Tibial nerve (tissue), 4 donors: ENCODE measurements at places on chromosomes 4 and X. TPM values are rescaled to one million over a fixed set of nuclear protein-coding genes. Genes with fewer than 3 reads are reported as not detected.
A peak's percentile ranks its signal among the peaks of the same experiment; 100 is the strongest.

CENPVL2 gene
- total RNA-seq, result not detected

IDS gene
- 68.4 TPM for total RNA-seq

DNA sequence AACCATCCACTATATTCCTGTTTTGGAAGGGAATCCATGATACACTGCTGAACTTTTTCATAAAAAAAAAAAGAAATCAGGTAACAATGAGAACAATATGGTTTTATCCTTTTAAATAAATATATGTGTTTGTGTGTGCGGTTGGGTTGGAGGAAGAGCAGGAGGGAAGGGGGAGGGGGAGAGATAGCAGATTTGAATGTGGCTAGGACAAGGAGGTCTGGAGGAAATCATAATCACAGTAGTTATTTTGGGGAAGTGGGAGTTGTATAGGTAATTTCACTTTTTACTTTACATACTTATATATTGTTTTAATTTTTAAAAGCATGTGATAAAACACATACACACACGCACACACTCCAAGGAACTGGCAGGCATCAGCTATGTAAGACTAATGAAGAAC, 134.5 kb upstream of the MBNL3 start:
- H3K4me3 ChIP-seq, result no peak overlapping the region
- H3K36me3 ChIP-seq, result no peaks in the 10 kb centered on the region
- no peaks in the 10 kb centered on the region for H3K27me3 ChIP-seq
- H3K4me1 ChIP-seq, result no peaks in the 10 kb centered on the region
- H3K27ac ChIP-seq, result no peak overlapping the region

DNA sequence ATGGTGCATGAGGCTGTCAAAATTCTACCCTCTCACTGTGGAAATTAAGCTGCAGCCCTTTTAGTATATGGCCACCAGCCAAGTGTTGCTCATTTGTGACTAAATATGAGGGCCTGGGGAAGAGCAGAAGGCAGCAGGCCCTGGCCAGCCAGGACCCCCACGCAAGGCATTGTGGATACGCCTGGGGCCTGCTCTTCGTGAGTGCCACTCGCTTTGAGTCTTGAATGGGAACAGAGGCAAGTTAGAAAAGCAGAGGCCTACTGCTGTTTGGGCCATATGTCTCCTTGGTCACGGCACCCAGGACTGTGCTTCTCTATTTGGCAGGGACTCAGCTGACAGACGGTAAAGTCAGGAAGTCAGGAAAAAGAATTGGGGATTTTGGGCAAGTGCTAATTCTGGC, 10.9 kb downstream of the RTL5 start:
- H3K27ac ChIP-seq, result peak overlapping the region; percentile 77
- DNase-seq, result no peak
- H3K4me3 ChIP-seq, result no peak overlapping the region
- H3K36me3 ChIP-seq, result no peaks in the 10 kb centered on the region

DNA sequence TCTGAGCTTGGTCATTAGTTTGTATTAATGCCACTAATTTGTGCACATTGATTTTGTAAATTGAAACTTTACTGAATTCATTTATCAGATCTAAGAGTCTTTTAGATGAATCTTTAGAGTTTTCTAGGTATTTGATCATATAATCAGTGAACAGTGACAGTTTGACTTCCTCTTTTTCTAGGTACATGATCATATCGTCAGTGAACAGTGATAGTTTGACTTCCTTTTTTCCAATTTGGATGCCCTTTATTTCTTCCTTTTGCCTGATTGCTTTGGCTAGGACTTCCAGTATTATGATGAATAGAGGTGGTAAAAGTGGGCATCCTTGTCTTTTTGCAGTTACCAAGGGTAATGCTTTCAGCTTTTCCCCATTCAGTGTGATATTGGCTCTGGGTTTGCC, 421.4 kb upstream of the CPXCR1 start:
- no peak overlapping the region for H3K27ac ChIP-seq
- no peaks in the 10 kb centered on the region for H3K27me3 ChIP-seq
- H3K4me1 ChIP-seq, result no peaks in the 10 kb centered on the region
- DNase-seq, result no peak

DNA sequence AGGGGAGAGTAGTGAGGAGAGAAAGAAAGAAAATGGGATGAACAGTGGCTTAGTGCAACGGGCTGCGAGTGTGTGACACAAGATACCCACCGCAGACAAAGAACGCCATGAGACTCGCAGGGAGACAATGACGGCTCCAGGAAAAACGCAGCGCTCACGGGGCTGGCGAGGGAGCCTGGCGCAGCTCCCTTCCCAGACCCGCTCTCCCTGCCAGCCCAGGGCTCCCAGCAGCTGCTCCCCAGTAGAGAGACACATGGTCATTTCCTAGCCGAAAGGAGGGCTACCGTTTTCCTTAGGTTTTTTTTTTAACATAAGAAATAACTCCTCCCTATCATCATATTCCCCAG, 149.5 kb downstream of the MAML3 start:
- no peaks in the 10 kb centered on the region for H3K27me3 ChIP-seq
- H3K36me3 ChIP-seq, result no peaks in the 10 kb centered on the region
- no peak overlapping the region for H3K27ac ChIP-seq
- no peak for DNase-seq

- H3K4me1 ChIP-seq, result no peaks in the 10 kb centered on the region
- H3K27me3 ChIP-seq, result no peaks in the 10 kb centered on the region
- H3K27ac ChIP-seq, result no peak overlapping the region
- no peak for DNase-seq
- no peaks in the 10 kb centered on the region for H3K36me3 ChIP-seq
Observed at GRCh38 chr4:172188248-172188988, 375.2 kb downstream of the GALNTL6 start.

DNA sequence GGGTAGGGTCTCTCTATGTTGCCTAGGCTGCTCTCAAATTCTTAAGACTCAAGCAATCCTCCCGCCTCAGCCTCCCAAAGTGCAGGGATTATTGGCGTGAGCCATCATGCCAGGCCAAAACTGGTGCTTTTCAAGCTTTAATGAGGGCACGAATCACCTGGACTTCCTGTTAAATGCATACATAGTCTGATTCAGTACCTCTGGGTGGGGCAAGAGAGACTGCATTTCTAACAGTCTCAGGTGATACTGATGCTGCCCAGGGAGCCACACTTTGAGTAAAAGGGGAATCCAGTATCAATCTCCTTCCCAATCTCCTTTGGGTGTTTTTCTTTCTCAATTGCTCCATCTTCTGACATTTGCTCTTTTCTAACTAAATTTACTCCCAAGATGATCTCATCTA, 96.5 kb downstream of the SH3RF1 start:
- H3K4me3 ChIP-seq, result no peak overlapping the region
- no peaks in the 10 kb centered on the region for H3K27me3 ChIP-seq
- no peak overlapping the region for H3K27ac ChIP-seq
- peaks cover 19% of the 10 kb centered on the region for H3K4me1 ChIP-seq
- DNase-seq, result no peak

DNA sequence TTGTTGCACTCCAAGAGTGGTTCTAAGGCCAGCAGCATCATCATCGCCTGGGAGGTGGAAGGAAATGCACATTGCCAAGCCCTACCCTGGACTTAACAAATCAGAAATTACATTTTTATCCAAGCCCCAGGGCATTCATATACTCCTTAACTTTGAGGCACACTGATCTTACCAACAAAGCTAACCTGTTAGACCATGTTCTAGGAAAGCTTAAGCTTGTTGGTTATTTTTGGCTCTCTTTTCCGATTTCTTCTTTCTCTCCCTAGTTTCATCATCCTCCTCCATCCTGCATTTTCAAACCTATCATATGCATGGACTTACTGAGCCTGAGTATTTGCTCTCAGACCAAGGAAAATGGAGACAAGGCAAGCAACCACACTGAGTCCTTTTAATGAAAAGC, 133.4 kb downstream of the OPHN1 start:
- no peak for DNase-seq
- H3K4me1 ChIP-seq, result no peaks in the 10 kb centered on the region
- H3K27me3 ChIP-seq, result no peaks in the 10 kb centered on the region

- no peaks in the 10 kb centered on the region for H3K4me1 ChIP-seq
- H3K27ac ChIP-seq, result no peak within 1 kb of the TSS
- H3K4me3 ChIP-seq, result no peak within 1 kb of the TSS
- H3K27me3 ChIP-seq, result peaks cover 23% of the 10 kb centered on the region
- DNase-seq, result peak; percentile 21
Observed at GRCh38 chrX:106168107-106168506, at the start of gene PWWP3B. TSS of gene PWWP3B (plus strand) at chrX:106168305. CDS start at chrX:106205433, 37,128 bp downstream.

DNA sequence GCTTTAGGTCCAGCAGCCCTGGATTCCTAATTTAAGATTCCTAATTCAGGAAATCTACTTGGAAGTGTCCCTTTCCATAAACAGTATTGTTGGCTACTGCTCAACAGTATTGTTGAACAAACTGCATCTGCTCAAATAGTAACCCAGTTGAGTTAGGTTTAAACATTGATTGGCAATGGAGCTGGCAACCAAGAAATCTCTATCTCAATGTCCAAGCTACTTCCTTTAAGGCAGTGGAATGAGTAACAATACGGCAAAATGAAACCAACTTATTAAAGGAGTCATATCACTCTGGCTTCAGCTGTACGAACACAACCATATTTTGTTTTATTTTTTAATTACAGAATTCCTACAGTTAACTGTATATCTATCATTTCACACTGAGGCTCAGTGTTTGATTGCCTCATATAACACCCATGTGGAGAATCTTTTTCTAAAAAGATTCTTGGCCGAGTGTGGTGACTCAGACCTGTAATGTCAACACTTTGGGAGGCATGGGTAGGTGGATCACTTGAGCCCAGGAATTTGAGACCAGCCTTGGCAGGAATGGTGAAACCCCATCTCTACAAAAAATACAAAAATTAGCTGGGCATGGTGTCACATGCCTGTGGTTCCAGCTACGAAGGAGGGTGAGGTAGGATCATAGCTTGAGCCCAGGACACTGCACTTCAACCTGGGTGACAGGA, 71.7 kb upstream of the IL13RA1 start:
- DNase-seq, result no peak
- no peak overlapping the region for H3K4me3 ChIP-seq
- H3K27me3 ChIP-seq, result no peaks in the 10 kb centered on the region
- no peaks in the 10 kb centered on the region for H3K4me1 ChIP-seq
- H3K27ac ChIP-seq, result no peak overlapping the region
- H3K36me3 ChIP-seq, result no peaks in the 10 kb centered on the region

DNA sequence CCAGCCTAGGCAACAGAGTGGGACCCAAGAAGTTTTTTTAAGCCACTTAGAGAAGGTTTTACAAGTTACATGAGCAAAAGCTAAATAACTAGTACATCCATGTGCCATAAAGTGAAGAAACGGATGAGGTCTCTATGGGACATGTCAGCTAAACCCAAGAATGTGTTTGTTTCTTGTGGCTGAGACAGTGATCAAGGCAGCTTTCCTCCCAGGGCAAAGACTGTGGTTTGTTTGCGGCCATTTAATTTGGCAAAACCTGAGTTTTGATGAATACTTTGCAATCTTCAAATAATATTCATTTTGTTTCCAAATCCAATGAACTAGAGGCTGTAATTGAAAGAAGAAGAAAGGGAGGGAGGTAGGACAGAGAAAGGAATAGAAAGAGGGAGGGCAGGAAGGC, 44.9 kb upstream of the SLC2A9 start:
- no peak for DNase-seq
- H3K4me1 ChIP-seq, result peaks cover 13% of the 10 kb centered on the region
- H3K36me3 ChIP-seq, result no peaks in the 10 kb centered on the region
- peak overlapping the region; percentile 30 for H3K27ac ChIP-seq

DNA sequence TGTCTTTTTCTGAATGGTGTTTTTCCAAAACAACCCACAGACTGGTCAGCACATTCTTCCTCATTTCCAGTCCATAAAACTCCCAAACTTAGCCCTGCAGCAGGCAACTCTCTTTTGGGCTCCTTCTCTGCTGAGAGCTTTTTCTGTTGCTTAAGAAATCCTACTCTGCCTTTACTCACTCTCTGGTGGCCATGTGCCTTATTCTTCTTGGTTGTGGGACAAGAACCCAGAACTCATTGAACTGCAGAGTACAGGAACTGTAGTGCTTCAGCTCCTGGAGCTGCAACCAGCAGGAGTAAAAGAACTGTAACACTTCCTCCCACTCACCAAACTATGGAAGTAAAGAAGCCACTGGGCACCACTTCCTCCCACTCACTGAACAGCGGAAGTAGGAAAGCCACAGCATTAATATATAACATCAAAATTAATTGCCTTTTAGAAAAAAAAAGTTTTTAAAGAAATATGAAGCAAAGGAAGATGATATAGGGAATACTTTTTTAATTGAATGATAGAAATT, 864.1 kb upstream of the PCDH10 start:
- no peaks in the 10 kb centered on the region for H3K27me3 ChIP-seq
- H3K36me3 ChIP-seq, result no peaks in the 10 kb centered on the region
- H3K4me1 ChIP-seq, result no peaks in the 10 kb centered on the region
- H3K27ac ChIP-seq, result no peak overlapping the region

GRCh38 chrX:153554519-153555167, 37.2 kb downstream of the ATP2B3 start:
- no peaks in the 10 kb centered on the region for H3K4me1 ChIP-seq
- H3K27ac ChIP-seq, result no peak overlapping the region
- no peaks in the 10 kb centered on the region for H3K36me3 ChIP-seq
- H3K27me3 ChIP-seq, result peaks cover 6% of the 10 kb centered on the region

DNA sequence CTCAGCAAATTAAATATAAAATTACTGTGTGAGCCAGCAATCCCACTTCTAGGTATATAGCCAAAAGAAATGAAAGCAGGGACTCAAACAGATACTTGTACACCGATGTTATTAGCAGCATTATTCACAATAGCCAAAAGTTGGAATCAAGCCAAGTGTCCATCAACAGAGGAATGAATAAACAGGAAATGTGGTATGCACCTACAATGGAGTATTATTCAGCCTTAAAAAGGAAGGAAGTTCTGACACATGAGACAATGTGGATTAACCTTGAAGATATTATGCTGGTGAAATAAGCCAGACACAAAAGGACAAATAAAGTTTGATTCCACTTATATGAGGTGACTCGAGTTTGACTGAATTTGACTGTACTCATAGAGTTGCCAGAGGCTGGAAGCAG, 108.3 kb upstream of the DUSP21 start:
- no peaks in the 10 kb centered on the region for H3K36me3 ChIP-seq
- no peak for DNase-seq
- H3K27me3 ChIP-seq, result no peaks in the 10 kb centered on the region
- H3K27ac ChIP-seq, result no peak overlapping the region

DNA sequence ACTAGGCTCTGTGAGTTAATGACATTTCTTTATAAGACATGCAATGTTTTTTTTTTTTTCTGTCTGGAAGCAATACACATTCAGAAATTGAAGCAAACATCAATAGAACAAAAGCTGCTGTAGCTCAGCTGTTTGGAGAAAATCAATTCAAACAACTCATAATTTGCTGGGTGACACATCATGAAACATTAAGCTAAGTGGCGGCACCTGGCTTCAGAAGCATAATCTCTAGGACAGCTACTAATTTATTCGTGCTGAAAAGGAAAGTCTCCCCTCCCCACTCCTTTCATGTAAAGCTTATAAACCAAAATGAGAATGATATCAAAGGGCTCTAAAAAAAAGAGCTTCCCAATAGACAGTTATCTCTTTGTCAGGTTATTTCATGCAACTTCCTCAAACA, 73.9 kb downstream of the LUZP4 start:
- no peak for DNase-seq
- no peaks in the 10 kb centered on the region for H3K4me1 ChIP-seq
- peaks cover 31% of the 10 kb centered on the region for H3K27me3 ChIP-seq
- H3K27ac ChIP-seq, result no peak overlapping the region
- H3K36me3 ChIP-seq, result no peaks in the 10 kb centered on the region

DNA sequence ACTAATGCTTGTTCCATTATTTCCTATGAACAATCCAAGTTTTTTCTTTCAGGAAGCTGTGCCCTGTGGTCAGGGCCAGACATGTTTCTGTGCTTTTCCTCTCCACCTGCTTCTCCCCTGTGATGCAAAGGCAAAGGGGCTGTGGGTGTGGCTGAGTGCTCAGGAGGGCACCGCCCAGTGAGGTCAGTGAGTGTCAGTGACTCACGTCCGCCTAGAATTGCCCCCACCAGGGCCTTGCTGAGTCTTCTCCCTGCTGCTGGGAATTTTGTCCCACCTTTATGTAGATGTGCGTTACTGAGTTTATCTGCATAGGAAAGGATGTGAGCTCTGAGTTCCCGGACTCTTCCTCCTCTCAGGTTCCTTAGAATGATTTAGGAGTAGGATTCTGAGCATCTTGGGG, 283.2 kb downstream of the DCHS2 start:
- H3K27me3 ChIP-seq, result no peaks in the 10 kb centered on the region
- DNase-seq, result no peak
- H3K36me3 ChIP-seq, result no peaks in the 10 kb centered on the region
- H3K27ac ChIP-seq, result no peak overlapping the region
